ENCODE measurements at places on chromosomes 5 and 9.

- no peak for DNase-seq
Observed at GRCh38 chr9:132694144-132694543, 23.9 kb downstream of the GTF3C4 start.

GRCh38 chr5:142817949-142818431 lies 47.8 kb downstream of the ARHGAP26 start:
- DNase-seq: no peak

GRCh38 chr5:41787265-41787664 lies 83.0 kb downstream of the OXCT1 start:
- DNase-seq: no peak

DNA sequence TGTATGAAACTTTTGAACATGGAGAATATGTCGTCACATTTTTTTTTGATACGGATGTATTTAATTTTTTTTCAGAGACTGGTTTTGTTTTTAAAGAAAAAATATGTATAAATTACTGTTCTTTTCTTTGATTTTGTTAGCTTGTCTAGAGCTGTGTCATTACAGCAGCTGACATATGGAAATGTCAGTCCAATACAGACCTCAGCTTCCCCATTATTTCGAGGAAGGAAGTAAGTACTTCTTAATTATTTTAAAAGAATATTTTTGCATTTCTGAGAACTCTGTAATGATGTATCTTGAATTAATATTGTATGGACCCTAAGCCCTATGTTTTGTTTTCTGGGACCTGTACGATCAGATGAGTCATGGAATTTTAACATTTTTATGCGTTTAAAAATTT lies 7.6 kb downstream of the TENT2 start:
- no peak for DNase-seq

DNA sequence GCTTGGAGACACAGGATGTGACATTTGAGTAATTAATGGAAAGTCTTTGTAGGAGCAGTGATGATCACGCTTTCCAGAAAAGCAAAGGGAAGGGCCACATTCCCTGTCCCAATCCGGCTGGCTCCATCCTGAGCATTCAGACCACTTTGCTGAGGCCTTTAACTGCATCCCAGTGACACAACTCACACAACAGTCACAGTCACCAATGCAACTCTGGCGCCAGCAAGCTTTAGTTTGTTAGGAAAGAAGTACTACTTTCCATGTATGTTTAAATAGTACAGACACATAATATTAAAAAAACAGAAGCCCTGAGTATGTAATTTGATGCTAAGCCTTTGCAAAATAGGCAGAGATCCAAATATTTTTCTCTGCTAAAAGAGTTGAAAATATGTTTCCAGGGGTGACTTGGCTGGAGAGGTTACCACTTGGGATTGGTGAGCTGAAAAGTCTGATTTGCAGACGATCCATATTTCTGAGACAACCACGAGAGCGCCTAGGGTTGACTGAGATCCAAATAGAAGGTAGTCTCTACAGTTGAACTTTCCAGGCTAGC lies 31.7 kb upstream of the GAS1 start:
- DNase-seq: no peak

DNA sequence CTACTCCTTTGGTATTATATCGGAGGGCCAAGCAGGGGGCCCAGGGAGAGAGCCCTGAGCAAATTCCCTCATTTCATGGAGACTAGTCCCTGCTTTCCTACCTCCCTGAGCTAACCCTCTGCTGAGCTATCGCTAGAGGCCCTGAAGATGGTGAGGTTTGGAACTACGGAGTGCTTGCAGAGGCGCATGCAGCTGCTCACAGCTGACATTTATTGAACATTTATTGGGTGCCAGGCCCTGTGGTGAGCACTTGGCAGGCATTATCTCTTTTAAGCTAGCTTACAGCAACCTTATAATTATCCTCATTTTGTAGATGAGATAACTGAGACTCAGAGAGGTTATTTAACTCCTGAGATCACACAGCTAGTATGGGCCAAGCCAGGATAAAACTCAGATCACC lies 9.8 kb downstream of the FAT2 start:
- DNase-seq: no peak

DNA sequence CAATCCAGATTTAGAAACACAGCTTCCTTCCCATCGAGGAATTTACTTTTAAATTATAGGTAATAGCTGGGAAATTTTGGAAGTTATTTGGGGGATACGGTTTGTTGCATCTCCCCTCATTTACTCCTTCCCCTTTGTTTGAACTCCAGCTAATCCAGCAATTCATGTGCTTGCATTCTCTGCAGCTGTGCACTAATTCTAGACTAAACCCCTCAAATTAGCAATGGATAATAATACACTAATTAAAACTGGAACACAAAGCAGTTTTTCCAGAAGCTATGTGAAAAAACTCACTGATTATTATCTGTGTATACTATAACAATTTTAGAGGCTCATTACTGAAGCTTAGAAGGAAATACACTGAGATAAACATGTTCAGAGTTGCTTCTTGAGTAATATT lies 751.2 kb upstream of the ZNF608 start:
- DNase-seq: no peak

DNA sequence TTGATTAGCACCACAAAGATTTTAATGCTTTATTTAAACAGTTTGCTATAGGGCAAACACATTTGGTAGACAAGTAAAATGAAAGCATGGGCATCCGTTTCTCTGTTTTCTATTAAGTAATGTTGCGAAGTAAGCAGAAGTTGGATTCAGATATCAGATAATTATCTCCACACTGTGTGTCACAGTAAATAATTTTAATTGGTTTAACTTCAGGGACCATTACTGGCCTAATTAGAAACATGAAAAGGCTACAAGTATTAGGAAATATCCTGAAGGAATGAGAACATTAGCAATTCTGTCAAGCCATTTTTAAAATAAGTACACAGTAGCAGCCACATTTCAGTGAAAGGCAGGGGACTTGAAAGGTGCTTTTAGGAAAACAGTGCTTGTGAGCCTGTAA lies 975.4 kb downstream of the NR2F1-AS1 start:
- no peak for DNase-seq

DNA sequence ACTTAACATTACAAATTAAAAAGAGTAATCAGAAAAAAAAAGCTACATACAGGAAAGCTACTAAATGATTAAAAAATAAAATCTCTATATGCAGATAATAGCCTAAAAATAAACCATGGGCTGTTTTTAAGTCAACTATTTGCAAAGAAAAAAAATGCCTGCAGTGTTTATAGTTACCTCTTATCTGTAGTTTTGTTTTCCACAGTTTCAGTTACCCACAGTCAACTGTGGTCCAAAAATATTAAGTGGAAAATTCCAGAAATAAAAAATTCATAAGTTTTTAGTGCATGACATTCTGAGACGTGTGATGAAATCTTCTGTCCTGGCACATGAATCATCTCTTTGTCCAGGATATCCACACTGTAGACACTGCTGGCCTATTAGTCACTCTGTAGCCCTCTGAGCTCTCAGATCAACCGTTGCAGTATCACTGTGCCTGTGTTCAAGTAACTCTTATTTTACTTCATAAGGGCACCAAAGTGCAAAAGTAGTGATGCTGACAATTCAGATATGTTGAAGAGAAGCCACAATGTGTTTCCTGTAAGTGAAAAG lies 59.2 kb downstream of the PRELID2 start:
- DNase-seq: no peak

- no peak for DNase-seq
Observed at GRCh38 chr5:157761690-157762621, 18.4 kb downstream of the LSM11 start.

DNA sequence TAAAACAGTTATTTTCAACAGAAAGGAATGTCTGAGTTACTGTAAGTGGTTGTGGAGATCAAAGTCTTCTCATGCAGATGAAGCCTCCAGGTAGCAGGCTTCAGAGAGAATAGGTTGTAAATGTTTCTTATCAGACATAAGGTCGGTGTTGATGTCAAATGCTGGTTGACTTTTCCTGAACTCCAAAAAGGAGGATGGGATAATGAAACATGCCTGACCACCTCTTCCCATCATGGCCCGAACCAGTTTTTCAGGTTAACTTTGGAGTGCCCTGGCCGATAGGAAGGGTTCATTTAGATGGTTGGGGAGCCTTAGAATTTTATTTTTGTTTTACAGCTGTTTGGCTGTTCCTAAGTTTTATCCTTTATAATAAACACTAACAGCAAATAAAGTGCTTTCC lies 478.4 kb downstream of the ACTL7B start:
- DNase-seq: no peak

DNA sequence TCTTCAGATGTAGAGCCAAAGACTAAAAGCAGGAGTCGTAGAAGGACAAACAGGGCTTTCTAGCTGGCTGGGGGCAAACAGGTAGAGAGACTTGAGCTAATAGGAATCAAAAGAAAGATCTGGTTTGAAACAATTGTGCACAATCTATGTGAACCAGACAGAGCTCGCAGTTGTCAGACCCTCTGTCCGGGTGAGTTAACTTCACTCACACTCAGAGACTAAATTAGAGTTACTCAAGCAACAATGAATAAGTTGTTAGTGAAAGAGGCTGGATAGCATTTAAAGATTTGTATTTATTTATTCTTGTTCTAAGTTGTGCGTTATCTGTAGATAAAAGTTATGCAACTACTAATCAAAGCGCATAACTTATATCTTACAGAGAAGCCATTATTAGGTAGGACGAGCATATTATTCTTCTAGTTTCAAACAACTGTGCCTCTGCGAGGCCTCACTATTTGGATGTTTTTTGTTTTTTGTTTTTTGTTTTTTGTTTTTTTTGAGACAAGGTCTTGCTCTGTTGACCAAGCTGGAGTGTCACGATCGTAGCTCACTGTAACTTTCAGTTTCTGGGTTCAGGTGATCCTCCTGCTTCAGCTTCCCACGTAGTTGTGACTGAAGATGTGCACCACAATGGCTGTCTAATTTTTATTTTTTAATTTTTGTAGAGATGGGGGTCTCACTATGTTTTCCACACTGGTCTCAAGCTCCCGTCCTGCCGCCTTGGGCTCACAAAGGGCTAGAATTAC lies 13.2 kb upstream of the LNPEP start:
- no peak for DNase-seq

DNA sequence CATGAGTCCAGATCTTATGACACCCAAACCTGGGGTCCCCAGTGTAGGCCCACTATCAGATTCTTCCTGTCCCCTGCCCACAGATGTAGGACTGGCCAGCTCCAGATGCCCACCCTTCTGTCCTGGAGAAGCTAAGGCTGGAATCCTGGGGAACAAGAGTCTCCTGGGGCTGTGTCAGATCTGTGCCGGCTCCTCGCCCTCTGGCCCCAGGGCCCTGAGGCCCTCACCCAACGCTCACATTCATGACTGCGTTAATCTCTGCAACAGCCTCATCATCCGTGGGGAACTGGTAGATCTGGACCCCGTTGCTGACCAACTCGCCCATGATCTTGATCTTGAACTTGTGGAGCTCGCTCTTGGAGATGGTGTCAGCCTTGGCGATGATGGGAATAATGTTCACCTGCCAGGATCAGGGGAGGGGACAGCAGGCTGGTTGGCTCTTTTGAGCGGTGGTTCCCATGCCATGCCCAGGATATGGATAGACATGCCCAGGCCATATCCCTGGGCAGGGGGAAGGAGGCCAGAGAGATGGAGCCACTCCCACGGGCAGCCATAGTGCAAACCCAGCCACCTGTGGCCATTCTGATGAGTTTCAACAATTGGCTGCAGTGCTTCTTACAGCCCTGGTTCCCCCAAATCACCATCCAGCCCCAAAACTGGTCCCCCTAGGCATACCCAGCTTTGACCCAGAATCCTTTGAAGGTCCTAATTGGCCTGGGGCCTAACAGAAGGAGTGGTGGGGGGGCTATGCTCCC lies 14.6 kb downstream of the SEPTIN8 start:
- DNase-seq: no peak

- no peak for DNase-seq
Observed at GRCh38 chr9:131423171-131423581, 29.3 kb downstream of the PRRC2B start.

DNA sequence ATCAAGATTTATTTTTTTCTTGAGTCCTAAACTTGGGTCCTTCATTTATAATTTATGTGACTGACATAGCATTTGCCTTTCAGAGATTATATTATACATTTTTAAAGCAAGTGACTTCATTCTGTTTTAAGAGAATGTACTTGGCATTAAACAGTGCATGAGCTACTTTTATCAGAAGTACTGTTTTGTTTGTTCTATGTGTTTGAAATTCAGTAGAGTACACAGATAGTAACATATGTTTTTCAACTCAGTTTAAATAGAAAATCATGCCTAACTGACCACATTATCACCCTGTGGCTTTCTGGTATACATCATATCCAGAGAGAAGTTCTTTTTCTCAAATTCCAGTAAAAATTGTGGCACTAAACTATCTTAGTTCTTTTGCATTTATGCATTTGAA lies 335.3 kb upstream of the CDH18 start:
- DNase-seq: no peak

GRCh38 chr5:107661038-107661649 lies 9.6 kb downstream of the EFNA5 start:
- no peak for DNase-seq

GRCh38 chr5:14167211-14167845 lies 24.2 kb downstream of the TRIO start:
- DNase-seq: no peak

DNA sequence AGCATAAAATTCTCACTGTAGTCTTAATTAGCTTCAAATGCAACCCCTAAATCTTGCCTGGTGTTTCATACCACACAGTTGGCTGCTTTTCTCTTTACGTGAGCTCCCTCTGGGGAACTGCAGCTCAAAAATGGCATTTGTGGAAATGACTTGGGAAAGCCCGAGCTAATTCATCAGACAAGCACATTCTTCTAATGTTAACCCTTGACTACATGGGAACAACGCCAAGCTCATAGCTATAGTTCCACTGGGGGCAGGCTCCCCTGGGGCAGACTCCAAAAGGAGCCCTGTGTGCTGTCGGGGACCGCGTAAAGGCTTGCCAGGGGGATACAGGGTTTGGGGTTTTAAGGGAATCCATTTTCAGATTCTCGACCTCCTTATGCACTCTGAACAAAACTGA lies 301.4 kb upstream of the DAP start:
- no peak for DNase-seq

GRCh38 chr5:149802008-149802680 lies 72.0 kb downstream of the PPARGC1B start:
- no peak for DNase-seq

GRCh38 chr5:57450991-57451876 lies 31.4 kb downstream of the ACTBL2 start:
- no peak for DNase-seq

GRCh38 chr5:123582550-123583285 lies 70.7 kb downstream of the CSNK1G3 start:
- no peak for DNase-seq

- DNase-seq: no peak
Observed at GRCh38 chr9:124306098-124306735, 48.5 kb downstream of the NEK6 start.

- no peak for DNase-seq
Observed at GRCh38 chr5:124972703-124973102, 226.3 kb upstream of the ZNF608 start.

GRCh38 chr9:32584784-32585183 lies 11.8 kb upstream of the NDUFB6 start:
- DNase-seq: no peak

GRCh38 chr9:14616188-14616982 lies 76.8 kb downstream of the ZDHHC21 start:
- no peak for DNase-seq

GRCh38 chr9:134369416-134370212 lies 43.4 kb downstream of the RXRA start:
- DNase-seq: no peak

- no peak for DNase-seq
Observed at GRCh38 chr9:94864862-94865509, 138.5 kb downstream of the AOPEP start.
